ENCODE measurements at places on chromosomes 7 and 10.

DNA sequence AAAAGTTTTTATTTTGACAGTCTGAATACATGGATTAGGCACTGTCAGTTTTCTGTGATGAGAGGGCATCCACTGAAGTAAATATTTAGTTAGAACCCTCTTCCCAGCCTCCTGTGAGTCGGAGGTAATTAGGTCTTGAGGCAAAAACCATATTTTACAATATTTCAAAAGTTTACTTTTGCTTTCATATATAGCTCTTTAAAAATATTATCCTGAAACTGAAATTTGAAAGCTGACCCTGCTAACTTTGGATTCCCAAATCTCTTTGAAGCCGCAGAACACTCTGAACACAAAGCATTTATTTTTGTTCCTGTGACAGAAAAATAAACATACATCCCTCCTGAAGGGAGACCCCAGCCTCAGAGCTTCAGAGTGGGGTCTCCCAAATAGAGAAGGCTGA, 317.4 kb downstream of the KIF20B start:
- DNase-seq: no peak

GRCh38 chr7:1268866-1269265, 36.2 kb downstream of the UNCX start:
- no peak for DNase-seq

DNA sequence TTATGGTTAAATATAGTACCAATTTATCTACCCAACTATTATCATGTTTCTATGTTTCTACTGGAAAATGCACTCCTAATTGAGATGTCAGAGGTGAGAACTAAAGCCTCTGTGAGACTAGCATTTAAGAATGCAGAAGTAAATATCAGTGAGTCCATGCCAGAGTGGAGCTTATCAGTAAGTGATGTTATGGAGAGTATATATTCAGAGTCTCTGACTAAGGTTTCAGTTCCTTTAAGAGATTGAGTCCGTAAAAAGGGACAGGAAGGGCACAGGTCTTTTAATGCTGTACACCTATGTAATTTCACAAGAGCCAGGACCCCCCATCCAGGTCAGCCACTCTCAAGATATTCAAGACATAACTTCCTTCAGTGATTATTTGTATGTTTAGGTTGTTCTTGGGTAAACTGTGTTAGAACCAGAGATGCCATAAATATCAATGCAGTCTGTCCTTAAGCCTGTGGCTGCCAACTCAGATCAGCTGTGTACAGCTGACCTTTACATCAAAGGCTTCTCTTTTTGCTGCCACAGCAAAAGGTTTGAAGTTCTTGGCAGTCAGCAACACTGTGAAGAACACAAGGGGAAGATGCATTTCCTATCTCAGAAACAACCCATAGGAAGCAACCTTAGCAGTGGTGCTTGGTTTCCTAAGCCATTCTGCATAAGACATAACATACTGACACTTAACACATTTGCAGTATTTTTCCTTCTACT, 244.8 kb downstream of the BICC1 start:
- no peak for DNase-seq

DNA sequence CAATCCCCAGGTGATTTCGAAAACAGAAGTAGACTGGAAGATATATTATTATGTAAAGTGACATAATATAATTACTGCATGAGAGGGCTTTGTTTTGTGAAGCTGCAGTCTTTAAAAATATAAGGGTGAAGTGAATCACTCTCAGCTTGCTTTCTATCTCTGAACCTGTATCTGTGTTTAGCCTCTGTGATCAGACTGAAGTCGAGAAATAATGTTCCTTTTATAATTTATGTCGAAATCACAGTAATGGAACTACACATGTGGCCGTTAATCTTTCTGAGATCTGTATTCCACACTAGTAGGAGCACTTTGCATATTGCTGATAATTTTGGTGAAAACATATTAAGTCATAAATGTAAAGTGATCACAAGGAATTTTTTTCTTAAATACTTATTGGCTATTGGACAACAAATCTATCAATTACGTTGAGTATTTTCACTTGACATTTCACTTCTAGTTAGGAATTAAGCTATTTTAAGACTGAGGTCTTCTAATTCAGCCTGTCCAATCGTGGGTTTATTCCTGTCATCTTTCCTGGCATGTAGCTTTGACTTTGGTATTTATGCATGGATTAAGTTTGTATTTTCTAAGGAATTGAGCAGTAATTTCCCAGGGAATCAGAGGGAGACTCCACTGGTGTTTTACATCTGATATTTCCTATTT, 268.2 kb upstream of the POT1 start:
- no peak for DNase-seq

- DNase-seq: peak; percentile 66
Measured at GRCh38 chr7:148698397-148699023, at the start of gene CUL1. Gene CUL1, plus strand, starts transcription at chr7:148698903. Its CDS starts 31,220 bp downstream, at chr7:148730123.

GRCh38 chr7:91657483-91658071, 222.9 kb downstream of the MTERF1 start:
- no peak for DNase-seq

DNA sequence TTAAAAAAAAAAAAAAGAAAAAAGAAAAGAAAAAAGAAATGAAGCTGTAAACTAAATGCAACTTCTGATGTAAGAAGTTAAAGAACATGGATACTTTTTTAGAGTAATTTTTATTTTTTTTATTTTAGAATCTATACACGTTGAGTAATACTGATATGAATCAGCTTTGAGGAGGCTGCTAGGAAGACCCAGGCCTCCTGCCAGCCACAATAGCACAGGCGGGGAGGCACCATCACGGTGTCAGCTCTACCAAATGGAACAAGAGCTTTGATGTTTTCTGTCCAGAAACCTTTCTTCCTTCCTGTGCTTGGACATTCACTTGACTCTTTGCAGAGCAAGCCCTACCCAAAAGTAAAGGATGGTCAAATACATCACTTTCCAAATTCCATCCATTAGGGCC, 45.3 kb upstream of the EGR2 start:
- no peak for DNase-seq

DNA sequence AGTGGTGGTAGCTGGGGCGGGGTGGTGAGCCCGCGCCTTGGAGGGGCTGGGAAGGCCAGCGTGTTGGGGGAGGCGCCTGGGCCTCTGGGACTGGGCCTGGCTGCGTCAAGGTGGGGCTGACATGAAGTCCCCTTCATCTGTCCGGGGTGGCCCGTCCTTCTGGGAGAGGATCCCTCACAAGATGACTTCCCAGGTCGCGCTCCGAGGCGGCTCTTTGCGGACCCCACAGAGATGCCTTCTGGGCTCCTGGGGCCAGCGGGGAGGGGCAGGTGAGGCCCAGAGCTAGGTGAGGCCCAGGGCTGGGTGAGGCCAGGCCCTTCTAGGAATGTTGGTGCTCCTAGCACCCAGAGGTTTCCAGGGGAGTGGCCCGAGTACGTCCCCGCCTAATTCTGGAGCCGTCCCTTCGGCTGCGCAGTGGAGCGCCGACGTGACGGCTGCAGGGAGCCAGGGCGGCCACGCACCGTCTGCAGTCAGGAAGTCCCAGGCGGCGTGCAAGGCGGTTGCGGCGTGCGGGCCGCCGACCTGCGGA, 58.2 kb upstream of the NUPR2 start:
- DNase-seq: no peak

Measured in GF-D8 (cell line).